ENCODE measurements at places on chromosomes 3 and 15.

GRCh38 chr15:98506711-98507110 lies 141.6 kb upstream of the IGF1R start:
- DNase-seq, result no peak

- DNase-seq, result peak; percentile 52
Measured at GRCh38 chr15:76904461-76905012, 603 bp downstream of the SCAPER start.

- DNase-seq, result no peak
Measured at GRCh38 chr3:187918081-187918644, 172.9 kb upstream of the BCL6 start.

GRCh38 chr3:184506561-184506991 lies 55.0 kb upstream of the EPHB3 start:
- no peak for DNase-seq

- no peak for DNase-seq
Measured at GRCh38 chr3:150411106-150411460, 3.0 kb downstream of the TSC22D2 start.

- peak; percentile 29 for DNase-seq
Measured at GRCh38 chr15:80550908-80551260, 144.2 kb upstream of the ABHD17C start.

GRCh38 chr3:111852540-111852939 lies 6.5 kb upstream of the PHLDB2 start:
- DNase-seq, result no peak

GRCh38 chr15:72599855-72600464 lies 54.5 kb upstream of the GOLGA6B start:
- DNase-seq, result peak; percentile 53

GRCh38 chr3:191376516-191377141 lies 46.3 kb upstream of the UTS2B start:
- DNase-seq, result peak; percentile 76

DNA sequence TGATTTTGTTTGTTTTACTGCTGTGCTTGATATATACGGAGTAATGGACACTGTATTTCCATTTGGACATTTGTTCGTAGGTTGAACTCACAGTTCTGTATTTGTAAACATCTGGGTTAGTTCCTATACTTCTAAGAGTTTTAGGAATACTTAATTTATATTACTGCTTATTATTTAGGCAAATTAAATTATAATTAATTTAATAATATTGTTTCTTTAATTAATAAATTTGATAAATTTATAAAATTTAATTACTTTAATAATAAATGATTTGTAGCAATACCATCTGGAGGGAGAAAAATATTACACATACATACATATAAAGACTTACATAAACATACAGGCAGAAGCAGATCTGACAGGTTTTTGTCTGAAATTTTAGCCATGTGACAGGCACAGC lies 14.5 kb upstream of the B4GALT4 start:
- no peak for DNase-seq

GRCh38 chr3:38154033-38154494 lies 11.3 kb upstream of the OXSR1 start:
- peak; percentile 85 for DNase-seq

DNA sequence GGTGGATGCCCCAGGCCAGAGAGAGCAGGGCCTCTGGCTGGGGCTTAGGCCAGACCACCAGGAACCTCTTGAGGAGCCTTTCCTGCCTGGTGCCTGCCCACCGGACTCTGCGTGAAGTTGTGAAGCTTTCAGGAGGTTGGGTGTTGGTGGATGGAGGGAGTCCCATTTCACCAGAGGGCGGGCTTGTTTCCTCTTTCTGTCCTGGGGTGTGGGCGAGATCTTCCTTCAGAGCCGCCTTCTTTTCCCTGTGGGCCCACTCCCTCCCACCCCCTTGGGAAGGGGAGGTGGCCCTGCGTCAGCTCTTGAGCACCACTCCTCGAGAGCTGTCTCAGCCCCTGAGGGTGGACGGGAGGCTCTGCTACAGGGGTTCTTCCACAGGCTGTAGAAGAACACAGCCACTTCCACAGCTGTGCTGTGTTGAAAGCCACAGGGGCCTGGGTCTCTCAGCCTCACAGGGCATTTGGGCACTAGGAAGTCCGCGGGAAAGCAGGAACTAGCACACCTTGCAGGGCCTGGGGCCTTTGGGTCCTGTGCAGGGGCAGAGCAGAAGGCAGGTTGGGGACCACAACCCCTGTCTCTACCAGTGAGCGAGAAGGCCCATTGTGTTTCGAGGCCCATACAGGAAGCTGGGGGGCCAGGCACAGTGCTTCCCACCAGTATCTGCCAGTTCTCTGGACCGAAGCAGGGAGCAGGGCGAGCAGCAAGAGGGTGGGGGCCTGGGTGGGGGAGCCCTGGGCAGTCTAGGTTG lies 2.1 kb downstream of the AMIGO3 start:
- DNase-seq, result no peak

DNA sequence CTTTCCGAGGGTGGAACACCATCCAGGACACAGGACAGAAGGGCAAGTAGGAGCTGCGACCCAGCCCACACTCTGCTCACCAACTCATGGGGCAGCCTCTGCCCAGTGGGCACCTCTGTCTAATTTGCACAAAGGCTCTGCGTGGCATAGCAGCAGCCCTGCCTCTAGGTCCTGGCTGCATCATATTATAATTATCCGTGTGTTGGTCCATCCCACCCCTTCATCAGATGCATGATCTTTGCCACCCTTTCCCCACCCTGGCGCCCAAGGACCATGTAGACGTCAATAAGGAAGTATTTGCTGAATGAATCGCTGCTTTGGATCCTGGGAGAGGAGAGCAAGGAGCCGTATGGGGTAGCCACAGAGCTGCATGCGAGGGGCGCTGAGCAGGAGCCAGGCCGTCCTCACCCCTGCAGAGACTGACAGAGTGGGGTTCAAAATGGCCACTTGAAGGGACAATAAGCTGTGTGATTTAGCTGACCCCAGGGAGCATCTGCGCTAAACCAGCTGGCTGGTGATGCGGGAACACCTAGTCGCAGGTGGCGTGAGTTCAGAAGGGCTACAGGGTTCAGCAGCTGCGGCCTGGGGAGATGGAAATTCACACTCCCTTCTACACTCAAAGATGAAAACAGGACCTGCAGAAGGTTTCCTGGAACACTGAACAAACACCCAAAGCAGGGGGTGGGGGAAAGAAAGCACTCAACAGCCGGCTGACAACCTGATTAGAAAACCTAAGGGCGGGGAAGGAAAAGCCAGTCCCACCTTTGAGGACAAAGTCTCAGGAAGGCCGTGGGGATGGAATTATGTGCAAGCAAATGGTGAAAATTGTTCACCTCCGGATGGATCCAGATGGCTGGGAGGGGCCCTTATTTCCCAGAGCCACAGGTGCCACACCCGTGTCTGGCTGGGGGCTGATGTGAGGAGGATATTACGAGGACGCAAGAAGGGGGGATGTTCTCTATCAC lies 6.4 kb downstream of the MGLL start:
- no peak for DNase-seq

DNA sequence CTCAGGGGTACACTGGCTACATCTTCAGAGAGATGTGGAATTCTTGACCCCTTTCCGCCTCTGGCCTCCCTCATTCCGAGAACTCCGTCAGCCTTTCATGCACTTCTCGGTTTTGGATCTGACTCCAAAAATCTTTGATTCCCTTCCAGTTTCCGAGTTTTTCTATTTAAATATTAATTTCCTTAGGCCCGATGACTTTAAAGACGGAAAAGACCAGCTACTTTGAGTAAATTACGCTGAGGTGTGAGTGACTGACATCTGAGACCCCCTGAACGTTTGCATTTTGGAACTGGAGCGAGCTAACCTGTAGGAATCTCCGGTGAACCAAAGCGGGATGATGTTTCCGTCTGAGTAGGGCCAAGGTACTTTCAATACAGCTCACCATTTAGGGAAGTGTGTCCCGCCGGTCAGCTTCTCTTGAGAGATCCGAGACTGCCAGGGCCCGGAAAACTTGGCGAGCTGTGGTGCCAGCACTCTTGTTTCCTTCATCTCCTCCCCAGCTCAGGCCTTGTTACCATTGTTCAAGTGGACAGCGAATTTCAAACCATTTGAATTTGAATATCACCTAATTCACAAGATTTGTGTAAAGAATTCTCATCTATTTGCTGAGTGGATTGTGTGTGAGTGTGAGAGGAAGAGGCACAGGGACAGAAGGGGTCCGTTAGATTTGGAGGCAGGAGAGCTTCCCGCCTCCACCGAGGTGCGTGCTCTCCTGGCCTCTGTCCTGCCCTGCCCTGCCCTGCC lies 5.4 kb downstream of the SOX14 start:
- no peak for DNase-seq

DNA sequence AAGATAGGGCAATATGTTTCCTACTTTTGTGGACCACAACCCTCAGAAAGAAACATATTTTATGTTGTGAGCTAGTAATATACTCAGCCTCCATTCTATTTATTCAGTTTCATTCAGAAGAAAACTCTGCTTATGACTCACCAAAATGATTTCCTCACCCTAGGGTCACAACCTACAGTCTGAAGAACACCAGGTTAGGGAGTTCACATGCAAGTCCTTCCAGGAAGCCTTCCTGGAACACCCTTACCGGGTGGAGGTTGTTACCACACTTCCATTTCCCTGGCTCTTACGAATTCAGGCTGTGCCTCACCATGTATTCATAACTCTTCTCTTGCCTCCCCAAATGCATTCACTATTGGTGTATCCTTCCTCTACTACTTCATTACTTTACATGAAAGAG lies 228.0 kb upstream of the ADAMTS9 start:
- DNase-seq, result peak; percentile 66

DNA sequence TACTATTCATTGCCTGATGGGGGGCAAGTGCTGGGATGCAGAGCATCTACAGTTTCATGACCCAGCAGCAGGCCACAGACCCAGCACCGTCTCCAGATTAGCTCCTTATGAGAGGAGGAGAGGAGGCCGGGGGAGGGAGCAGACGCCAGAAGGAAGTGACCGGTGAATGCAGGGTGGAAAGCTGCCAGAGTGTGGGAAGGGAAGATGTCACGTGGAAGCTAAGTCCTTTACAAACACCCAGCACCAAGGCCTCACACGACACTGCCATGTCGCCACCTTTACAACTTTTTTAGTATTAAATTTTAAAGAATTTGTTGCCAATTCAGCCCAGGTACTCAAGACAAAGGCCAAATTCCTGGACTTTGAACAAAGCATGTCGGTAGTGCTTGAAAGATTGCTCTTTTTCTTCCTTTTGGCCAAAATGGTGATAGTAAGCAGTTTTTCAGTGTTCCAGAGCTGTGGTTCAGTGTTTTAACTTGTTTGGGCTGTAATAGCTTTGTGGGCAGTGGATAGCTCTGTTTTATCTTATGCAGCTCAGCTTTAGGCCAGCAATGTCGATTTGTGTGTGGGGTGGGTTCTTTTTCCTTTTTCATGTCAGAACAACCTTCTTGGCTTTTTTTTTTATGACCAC lies 58.2 kb downstream of the ZBTB38 start:
- DNase-seq, result peak; percentile 69

GRCh38 chr3:58991026-58991425 lies 58.8 kb downstream of the CFAP20DC start:
- no peak for DNase-seq

DNA sequence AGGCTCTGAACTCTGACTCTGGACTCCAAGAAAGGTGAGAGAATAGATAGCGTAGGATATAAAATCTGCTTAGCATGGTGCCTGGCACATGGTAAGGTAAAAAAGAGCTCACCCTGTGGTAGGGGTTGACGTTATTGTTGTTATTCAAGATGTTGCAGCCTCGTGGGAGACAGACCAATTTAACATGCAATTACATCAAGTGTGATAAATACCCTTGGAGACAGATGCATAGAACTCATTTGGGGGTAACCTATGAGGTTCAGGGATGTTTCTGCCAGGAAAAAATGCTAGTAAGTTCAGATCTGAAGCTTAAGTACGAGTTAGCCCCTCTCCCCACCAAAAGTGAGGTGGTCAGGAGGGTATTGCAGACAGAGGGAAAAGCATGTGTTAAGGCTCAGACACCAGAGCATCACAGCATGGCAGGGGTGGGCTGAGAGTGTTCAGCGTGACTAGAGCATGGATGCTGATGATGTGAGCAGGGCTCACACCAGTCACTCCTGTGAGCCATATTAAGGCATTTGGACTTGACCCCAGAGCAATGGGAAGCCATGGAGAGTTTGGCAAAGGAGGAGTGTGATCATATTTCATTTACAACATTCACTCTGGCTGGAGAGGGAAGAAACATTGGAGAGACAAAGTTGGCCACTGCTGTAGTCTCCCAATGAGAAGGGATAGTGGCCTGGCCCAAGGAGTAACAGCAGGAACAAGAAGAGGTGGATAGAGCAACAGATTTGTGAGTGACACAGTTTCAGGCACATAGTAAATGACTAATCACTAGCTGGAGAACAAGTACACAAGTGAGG lies 181.0 kb downstream of the UACA start:
- DNase-seq, result no peak

- DNase-seq, result peak; percentile 12
Measured at GRCh38 chr3:150022381-150023238, 51.9 kb upstream of the PFN2 start.

- no peak for DNase-seq
Measured at GRCh38 chr3:66762916-66763693, 235.0 kb upstream of the KBTBD8 start.

DNA sequence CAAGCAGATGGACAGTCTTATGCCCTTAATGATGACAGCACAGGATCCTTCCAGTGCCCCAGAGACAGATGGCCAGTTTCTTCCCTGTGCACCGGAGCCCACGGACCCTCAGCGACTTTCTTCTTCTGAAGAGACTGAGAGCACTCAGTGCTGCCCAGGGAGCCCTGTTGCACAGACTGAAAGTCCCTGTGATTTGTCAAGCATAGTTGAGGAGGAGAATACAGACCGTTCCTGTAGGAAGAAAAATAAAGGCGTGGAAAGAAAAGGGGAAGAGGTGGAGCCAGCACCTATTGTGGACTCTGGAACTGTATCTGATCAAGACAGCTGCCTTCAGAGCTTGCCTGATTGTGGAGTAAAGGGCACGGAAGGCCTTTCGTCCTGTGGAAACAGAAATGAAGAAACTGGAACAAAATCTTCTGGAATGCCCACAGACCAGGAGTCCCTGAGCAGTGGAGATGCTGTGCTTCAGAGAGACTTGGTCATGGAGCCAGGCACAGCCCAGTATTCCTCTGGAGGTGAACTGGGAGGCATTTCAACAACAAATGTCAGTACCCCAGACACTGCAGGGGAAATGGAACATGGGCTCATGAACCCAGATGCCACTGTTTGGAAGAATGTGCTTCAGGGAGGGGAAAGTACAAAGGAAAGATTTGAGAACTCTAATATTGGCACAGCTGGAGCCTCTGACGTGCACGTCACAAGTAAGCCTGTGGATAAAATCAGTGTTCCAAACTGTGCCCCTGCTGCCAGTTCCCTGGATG lies 198.7 kb downstream of the AKAP13 start:
- peak; percentile 29 for DNase-seq

GRCh38 chr15:77122576-77122975 lies 51.7 kb upstream of the TSPAN3 start:
- no peak for DNase-seq

DNA sequence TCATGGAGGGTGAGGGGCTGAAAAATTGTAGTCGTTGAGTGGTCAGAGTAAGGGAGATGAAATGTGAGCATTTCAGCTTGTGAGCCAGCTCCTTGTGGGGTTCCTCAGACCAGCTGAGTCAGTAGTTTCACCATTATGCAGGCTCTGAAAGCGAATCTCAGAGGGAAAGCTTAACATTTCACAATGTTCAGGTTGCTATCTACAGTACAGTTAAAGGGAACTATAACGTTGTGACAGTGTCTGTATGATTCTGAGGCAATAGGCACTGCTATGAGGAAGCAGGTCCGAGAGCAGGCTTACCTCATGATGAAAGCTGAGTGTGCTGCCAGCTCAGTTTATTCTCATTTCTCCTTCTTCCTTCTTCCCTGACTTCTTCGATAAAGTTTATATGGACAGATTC lies 469.6 kb downstream of the EDEM1 start:
- no peak for DNase-seq

- DNase-seq, result no peak
Measured at GRCh38 chr3:110181226-110181625, 843.9 kb upstream of the DPPA4 start.

GRCh38 chr3:66394019-66394752 lies 106.6 kb downstream of the LRIG1 start:
- no peak for DNase-seq

All from kidney tubule cell (primary cell).